Stimulated activated CD8-positive, alpha-beta memory T cell treated with anti-CD3 and anti-CD28 coated beads, Interleukin-7, amount 100 ng/mL, for 1 hour (primary cell): ENCODE measurements at places on chromosomes 3 and 15.

DNA sequence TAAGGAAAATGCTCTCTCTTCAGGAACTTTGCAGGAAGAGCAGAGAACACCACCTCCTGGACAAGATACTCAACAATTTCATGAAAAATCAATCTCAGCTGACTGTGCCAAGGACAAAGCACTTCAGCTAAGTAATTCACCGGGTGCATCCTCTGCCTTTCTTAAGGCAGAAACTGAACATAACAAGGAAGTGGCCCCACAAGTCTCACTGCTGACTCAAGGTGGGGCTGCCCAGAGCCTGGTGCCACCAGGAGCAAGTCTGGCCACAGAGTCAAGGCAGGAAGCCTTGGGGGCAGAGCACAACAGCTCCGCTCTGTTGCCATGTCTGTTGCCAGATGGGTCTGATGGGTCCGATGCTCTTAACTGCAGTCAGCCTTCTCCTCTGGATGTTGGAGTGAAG, 200.5 kb downstream of the AKAP13 start:
- DNase-seq = no peak

- no peak for DNase-seq
Observed at GRCh38 chr15:67506775-67507747, 13.9 kb upstream of the C15orf61 start.

DNA sequence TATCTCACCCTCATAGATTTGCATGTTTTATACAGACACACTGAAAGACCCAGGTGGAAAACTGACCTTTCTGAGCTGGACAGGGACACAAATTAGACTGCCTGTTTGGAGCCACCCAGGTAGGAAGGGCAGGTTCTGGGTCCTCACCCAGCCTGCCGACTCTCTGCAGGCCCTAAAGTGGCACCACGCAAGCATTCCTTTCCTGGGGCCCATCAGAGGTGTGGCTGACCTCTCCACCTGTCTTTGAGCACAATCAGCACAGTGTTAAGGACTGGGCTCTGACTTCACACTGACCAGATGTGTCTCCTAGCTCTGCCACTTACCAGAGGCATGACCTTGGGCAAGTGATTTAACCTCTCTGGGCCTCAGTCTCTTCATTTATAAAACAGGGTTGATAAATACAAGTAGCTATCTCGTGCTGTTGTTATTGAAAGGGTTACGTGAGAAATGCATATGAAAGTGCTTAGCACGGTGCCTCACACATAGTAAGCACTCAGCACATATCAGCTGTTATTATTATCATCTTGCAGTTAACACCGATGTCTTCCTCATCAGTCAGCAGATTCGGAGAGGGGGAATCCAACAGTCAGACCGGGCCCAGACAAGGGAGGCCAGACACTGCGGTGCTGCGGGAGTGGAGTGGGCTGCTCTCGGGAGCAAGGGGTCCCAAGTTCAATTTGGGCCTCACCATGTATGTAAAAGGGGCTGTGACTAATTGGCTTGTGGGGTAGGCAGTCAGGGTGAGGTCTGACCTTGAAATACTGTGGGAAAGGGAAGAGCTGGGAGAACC, 2.0 kb upstream of the TBC1D2B start:
- DNase-seq = no peak

- DNase-seq = no peak
Observed at GRCh38 chr3:44476181-44476611, 1.3 kb downstream of the ZNF445 start.

- no peak for DNase-seq
Observed at GRCh38 chr15:69457304-69458280, 5.0 kb downstream of the RPLP1 start.

DNA sequence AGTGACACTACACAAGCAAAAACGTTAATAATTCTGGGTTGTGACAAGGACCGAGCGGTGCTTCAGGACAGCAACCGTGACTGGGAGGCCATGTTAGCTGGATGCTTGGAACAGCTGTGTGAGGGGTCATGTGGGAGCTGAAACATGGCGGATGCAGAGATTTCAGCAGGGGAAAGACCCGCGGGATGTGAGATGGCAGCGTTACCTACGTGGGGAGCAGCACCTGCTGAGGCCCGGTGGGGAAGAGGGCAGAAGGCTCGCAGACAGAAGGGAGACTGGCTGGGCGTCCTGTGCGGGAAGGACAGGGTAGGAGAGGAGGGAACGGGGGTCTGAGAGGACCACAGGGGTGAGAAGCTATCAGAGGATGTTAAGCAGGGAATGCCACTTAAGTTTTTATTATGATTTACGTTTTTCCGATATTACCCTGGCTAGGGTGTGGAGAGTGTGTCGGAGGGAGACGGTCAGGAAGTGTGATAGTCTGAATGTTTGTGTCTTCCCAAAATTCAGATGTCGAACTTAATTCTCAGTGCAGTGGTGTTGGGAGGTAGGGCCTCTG, 228.8 kb upstream of the LYSMD4 start:
- DNase-seq = no peak

DNA sequence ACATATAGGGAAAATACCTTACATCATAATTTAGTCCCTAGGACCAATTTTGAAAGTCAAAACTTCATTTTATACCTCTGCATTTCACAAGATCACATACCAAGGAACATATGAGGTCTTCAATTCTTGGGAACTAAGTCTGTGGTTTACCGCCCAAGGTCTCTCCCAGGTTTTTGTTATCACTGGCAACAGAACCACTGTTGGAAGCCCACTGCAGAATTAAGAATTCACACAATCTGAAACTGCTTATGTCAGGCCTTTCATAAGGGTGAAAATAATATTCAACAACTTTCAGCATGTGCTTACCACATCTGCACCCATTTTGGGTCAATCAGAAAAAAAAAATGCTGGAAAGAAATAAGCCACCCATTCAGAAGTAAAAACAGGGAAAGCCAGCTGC, 107.2 kb upstream of the MME start:
- DNase-seq = no peak

- no peak for DNase-seq
Observed at GRCh38 chr15:90471769-90472168, 58.0 kb upstream of the CRTC3 start.

GRCh38 chr3:157249606-157250005, 89.7 kb upstream of the CCNL1 start:
- no peak for DNase-seq

DNA sequence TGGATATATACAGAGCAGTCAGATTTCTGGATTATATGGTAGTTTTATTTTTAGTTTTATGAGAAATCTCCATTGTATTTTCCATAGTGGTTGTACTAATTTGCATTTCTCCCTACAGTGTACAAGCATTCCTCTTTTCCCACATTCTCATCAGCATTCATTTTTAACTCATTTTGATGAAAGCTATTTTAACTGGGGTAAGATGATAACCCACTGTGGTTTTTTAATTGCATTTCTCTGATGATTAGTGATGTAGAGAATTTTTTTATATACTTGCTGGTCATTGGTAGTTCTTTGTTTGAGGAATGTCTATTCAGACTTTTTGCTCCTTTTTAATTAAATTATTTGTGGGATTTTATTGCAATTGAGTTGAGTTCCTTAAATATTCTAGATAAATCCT, 903.6 kb downstream of the DIPK2A start:
- no peak for DNase-seq

GRCh38 chr15:91099995-91100813, at the start of gene SV2B:
Gene SV2B, plus strand, starts transcription at chr15:91100257. Its CDS starts 126,007 bp downstream, at chr15:91226264.
- no peak for DNase-seq
